ENCODE measurements at places on chromosomes 2 and 18. TPM values are rescaled to one million over a fixed set of nuclear protein-coding genes. Genes with fewer than 3 reads are reported as not detected.

C2orf72 gene
- 0.36 TPM for total RNA-seq

BOLL gene
- not detected for total RNA-seq

CDCA7 gene
- not detected for total RNA-seq

ATP9B gene
- 40.2 TPM for total RNA-seq

HRH4 gene
- under 0.01 TPM for total RNA-seq

ZNF396 gene
- total RNA-seq = 1.9 TPM

AGXT gene
- not detected for total RNA-seq

FAP gene
- 12.7 TPM for total RNA-seq

POTEI gene
- not detected for total RNA-seq

MEP1B gene
- not detected for total RNA-seq

SPATA3 gene
- total RNA-seq = not detected

All from sigmoid colon (tissue), 7 donors.